ENCODE measurements at places on chromosomes 16 and 17.
A peak's percentile ranks its signal among the peaks of the same experiment; 100 is the strongest.

DNA sequence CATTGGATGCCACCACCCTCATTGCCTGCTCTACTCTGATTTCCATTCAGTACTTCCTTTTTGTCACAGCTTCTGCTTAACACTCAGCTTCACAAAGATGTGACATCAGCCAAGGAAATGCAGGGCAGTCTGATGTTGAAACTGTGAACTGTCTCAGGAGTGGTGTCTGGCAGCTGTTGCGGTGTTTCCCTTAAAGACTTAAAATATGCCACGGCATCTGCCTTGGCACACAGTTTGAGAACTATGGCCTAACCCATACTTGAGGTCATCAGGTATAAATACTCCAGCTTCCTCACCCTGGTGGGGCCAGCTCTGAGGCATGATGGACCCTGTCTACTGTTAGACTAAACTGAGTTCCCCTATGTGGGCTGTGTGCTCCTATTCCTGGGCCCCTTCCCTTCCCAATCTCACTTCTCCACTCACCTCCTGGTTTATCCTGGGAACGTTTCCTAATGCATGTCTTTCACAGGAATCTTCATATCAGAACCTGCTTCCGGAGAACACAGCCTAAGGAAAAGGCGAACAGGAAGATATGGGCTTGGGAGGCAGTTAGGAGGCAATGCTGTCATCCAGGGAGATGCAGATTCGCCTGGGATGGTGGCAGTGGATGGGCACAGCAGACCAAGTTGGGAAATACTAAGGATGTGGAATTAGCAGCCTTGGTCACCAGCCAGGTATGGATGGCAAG lies 96.5 kb downstream of the WSCD1 start:
- DNase-seq, result no peak

DNA sequence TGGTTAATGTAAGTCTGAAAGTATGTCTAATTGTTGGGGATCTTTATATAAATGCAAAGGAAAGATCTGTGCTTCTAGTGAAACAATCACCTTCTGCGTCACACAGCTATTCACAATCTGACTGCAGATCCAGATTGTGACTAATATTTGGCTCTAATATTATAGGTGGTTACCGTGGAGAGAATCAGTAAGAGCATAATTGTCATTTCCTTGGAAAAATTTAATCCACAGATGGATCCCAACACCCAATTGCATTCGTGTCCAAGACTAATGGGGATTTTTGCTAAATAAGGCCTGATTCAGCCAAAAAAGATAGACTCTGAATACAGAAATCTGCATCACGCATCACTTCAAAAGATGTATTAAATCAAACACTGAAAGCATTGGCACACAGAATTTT lies 2.7 kb upstream of the KCNJ2 start:
- DNase-seq, result no peak

- no peak for DNase-seq
These were observed 159.7 kb downstream of the CEP112 start for GRCh38 chr17:66032082-66032712.

DNA sequence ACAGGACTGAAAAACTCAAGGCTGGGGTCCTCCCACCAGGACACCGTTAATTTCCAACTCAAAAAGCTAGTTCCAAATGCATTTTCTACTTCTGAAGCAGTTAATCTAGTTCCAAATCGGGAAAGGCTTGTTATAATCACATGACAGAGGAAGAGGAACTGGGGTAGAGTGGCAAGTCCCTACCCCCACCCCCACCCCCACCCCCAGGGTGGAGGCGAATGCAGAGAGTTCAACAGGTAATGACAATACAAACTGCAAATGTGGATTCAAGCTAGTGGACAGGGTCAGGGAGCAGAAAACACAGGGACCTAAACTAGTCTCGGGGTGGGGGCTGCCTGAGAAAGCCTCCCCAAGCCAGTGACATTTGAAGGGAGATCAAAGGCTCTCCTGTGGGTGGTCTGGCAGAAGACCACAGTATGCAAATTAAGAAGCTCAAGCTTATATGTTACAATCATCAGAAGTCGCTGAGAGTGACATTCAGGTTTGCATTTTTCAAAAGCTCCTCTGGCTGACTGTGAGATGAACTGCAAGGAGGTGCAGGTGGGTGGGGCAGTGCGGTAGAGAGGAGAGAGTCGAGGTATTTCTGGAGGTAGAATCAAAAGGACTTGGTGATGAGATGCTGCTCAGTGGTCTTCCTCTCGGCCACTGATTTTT lies 56.4 kb upstream of the SLC25A19 start:
- peak; percentile 62 for DNase-seq

DNA sequence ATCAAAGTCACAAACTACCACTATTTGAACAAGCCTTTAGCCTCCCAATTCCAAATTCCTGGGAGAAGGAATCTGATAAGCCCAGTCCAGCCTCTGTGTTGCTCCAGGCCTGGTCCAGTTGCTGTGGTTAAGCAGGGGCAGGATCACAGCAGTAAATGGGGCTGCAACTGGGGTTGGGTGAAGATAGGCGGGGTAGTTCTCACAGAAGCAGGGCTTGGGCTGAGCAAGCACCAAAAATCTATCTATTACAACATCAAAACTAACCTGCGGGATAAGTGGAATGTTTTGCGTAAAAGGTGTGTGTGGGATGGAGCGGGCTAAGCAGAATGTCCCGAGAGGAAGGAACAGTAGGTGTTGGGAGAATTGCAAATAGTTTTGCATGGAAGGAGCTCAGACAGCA lies 23.0 kb upstream of the RNF135 start:
- DNase-seq, result no peak

DNA sequence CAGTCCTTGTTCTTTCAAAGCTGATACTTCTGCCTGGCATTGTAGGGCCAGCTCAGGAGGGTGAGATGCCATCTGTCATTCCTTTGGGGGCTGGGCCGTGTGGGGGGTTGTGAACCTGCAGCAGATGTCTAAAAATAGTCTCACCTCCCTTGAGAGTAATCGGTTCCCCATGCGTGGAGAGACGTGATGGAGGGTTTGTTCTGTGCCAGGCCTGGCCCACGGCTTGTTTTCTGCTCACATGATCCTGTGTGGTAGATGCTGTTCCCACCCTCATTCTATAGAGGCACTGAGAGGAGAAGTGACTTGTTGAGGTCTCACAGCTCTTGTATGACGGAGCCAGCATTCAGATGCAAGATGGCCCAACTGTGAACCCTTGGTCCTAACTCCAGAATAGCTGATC lies 4.6 kb downstream of the IRF8 start:
- DNase-seq, result no peak

DNA sequence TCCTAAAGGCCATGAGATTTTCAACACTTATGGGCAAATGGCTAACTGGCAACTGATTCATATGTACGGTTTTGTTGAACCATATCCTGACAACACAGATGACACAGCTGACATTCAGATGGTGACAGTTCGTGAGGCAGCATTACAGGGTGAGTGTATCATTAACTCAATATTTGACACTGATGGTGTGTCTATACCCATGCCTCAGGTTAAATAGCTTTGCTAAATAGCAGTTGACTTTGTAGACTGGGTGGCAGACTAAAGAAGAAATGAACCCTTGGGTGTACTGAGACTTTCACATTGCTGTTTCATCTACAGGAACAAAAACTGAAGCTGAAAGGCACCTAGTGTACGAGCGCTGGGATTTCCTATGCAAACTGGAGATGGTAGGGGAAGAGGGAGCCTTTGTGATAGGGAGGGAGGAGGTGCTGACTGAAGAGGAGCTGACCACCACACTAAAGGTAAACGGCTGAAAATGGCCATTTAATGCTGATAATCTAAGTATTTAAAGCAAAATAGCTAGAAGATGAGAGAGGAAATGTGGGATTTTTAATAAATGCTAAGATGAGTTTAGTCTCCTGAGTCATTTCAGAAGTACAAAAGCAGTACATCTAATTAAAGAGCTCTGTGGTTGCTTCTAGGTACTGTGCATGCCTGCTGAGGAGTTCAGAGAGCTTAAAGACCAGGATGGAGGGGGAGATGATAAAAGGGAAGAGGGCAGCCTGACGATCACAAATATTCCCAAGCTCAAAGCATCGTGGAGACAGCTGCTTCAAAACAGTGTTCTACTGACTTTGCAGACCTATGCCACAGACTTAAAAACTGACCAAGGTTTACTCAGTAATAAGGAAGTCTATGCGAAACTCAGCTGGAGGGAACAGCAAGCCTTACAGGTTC lies 3.0 kb downstream of the SETD6 start:
- DNase-seq, result no peak

DNA sequence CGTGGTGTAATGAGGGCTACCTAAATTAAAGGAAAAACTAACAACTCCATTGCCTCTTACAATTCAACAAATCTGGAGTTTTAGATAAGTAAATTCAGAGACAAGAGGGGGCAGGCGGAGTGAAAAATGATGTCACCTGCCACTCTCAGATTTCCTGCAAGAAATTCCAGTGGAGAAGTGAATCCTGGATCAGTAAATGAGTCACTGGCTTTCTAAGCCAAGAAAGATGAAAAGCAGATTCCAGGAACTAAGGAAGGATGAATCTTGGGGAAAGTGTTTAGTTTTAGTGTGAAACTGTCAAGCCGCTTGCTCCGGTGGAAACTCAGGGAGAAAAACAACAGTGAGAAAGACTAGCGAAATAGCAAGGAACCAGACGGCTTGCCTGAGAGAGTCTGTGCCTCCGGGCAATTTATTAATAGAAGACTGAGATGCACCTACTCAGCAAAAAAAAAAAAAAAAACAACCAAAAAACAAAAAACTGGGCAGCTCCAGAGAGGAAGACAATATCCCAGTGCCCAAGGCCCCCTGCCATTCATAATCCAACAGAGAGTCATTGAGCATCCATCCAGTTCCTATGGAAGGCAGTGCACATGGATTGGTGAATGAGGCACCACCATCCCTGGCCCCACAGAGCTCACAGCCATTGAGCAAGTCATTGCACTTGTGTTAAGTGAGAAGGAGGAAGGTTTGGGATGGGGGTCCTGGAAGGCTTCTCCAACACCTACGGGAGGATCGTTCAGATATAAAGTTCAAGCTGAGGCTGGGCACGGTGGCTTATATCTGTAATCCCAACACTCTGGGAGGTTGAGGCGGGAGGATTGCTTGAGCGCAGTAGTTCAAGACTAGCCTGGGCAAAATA lies 12.1 kb upstream of the RIPOR1 start:
- no peak for DNase-seq

DNA sequence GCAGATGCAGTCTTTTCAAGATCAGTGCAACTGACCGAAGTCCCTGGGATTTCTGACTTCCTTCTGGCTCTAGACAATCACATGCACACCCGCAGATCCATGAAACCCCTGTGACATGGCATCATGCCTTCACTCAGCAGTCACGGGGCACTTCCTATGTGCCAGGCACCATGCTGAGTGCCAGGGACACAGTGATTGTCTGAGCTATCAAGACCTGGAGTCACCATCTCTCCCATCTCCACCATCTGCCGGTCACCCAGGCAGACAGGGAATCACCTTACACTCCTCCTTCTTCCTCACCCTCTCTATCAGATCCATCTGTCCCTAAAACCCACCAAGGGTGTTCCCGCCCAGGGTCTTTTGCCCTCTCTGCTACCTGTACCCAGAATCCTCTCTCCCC lies 5.3 kb downstream of the BEAN1 start:
- DNase-seq, result no peak

DNA sequence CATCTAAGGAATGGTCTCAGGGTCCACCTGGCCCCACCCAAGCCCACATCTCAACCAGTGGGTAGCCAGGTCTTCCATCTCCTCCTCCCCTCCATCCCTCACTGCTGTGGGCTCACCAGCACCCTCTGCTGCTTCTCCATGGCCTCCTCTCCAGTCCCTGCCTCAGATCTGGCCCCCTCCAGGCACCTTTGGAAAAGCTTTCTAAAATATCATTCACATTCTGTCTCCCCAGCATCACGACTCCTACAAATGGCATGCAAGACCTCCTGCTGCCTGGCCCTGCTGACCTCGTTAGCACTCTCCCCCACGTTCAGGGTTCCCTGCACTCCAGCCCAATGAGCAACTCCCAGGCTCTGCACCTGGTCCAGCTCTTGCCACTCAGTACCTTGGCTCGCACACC lies 13.7 kb downstream of the GLP2R start:
- no peak for DNase-seq

DNA sequence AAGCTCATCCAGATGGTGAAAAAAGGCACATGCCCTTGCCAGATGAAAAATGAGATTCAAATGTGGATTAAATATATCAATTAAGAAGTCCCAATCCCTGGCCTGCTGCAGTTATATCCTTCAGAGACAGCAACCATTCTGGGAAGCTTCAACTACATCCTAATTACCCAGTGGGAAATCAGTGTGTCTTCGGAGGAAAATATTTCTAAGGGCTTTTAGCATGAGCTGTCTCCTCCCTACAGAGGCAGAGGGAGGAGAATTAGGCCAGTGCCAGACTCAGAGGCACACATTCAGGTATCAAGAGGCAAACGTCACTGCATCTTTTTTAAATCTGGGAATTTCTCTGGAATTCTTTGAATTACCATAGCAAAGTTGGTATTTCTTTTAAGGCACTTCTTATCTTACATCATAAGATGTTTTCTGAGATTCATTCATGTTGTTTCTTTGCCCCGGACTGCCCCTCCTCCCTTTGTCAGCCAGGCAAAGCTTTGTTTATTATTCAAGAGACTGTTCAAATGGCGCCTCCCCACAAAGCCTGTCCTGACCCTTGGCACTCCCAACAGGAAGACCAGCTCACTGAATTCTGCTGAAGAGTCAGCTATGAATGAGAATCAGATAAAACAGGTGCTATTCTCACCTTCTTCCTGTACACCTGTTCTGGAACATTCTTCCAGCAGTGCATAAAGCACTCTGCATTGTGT lies 38.3 kb upstream of the SMPD3 start:
- no peak for DNase-seq

- DNase-seq, result no peak
These were observed 21.7 kb upstream of the USP36 start for GRCh38 chr17:78862073-78863023.

GRCh38 chr17:5364696-5365095 lies 54.8 kb downstream of the NUP88 start:
- no peak for DNase-seq

DNA sequence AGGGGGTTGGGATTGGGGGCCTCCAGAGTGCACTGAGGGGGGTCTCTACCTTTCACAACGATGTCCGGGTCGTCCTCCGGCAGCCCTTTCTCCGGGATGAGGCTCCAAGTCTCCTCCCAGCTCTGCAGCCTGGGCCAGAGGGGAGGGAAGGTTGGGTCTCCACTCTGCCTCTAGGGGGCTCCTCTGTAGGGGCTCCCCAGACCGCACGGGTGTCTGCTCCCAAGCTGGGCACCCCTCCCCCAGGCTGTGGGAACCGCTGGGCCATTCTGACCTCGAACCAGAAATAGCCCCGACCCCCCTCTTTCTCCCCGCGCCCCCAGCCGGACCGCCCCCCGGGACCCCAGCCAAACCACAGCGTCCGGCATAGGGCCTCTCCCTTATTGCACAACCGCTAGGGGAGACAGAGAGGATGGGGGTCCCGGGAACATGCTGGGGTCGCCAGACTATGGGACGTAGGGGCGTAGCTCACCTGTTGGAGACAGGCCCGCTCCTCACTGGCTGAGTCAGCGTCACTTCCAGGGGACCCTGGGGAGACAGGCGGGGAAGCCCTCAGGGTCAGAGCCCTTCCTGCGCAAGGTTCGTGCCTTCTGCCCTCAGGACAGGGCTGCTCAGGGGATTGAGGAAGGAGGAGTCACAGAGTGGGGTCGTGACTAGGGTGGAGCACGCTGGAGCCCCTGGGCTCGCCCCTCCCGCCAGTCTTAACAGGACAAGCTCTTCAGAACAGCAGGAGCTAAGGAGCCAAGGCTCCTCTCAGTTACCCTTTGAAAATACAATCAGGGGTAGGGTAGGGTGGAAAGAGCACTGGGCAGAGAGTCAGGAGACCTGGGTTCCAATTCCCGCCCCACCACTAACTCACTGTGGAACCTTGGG lies 2.7 kb downstream of the PLEKHH3 start:
- DNase-seq, result peak; percentile 40

GRCh38 chr17:8274816-8275215 lies 13.7 kb upstream of the RANGRF start:
- no peak for DNase-seq

GRCh38 chr17:75417054-75417580 lies 11.6 kb upstream of the GRB2 start:
- DNase-seq, result no peak

Measured in activated naive CD8-positive, alpha-beta T cell treated with anti-CD3 and anti-CD28 coated beads, Interleukin-2, amount 50 U/mL, for 24 hours (primary cell).